HuH-7 (cell line): ENCODE measurements at places on chromosomes 12 and 14.
A peak's percentile ranks its signal among the peaks of the same experiment; 100 is the strongest.

GRCh38 chr12:85865890-85866289 lies 8.2 kb upstream of the NTS start:
- DNase-seq, result no peak

- DNase-seq, result no peak
Observed at GRCh38 chr12:24864796-24865125, 84.1 kb downstream of the BCAT1 start.

- DNase-seq, result no peak
Observed at GRCh38 chr12:131311764-131312163, 358.1 kb downstream of the ADGRD1 start.

GRCh38 chr14:95906591-95906990 lies 30.0 kb downstream of the TUNAR start:
- DNase-seq, result no peak

GRCh38 chr12:85747941-85748495 lies 88.2 kb downstream of the RASSF9 start:
- no peak for DNase-seq

DNA sequence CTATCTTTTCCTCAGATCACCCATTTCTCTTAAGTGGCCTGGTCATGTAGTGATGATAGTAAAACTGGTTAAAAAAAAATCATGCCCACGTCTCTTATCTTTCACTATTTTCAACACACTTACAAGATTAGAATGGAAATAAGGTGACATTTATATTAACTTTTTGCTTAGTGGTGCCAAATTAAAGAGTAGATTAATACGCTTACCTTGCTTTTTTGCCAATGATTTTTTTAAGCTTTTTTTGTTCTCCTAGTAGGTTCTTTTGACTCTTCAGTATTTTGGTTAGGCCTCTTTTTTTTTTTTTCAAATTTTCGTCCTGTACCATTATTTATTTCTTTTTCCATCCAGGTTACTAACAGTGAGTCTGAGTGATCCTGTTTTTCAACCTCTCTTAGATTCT lies 147.9 kb downstream of the PTCSC3 start:
- DNase-seq, result no peak

- no peak for DNase-seq
Observed at GRCh38 chr14:53836551-53836950, 120.1 kb downstream of the BMP4 start.

DNA sequence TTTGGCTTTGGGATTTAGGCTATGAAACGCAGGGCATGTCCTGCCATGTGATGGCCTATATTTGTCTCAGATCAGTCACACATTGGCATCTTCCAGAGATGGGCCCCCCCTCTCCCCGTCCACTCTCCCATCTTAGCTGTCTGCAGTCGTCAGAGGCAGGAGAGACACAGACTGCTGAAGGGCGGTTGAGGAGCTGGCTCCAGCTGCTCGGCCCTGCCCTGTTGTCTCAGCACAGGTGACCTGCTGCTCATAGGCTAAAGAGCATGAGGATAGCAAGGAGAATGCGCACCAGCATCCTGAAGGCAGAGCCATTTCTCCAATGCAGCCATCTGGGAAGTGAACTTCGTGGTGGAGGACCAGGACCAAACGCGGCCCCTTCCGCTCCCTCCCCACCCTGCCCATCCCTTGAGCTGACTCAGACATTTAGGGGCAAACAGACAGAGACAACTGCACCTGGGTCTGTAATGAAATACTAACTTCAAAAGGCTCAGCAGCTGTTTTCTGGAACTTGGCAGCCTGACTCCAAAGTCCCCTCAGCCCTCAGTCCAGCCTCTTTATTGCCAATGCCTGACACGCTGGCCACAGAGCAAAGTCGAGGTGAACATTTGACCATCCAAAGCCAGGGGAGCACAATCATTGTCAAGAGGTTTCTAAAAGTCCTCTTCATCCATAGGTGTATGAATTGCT lies 22.3 kb downstream of the FZD10 start:
- DNase-seq, result no peak

GRCh38 chr12:113065126-113066007 lies 8.8 kb downstream of the DTX1 start:
- DNase-seq, result peak; percentile 77

- no peak for DNase-seq
Observed at GRCh38 chr14:61074852-61075251, 93.8 kb downstream of the SLC38A6 start.

DNA sequence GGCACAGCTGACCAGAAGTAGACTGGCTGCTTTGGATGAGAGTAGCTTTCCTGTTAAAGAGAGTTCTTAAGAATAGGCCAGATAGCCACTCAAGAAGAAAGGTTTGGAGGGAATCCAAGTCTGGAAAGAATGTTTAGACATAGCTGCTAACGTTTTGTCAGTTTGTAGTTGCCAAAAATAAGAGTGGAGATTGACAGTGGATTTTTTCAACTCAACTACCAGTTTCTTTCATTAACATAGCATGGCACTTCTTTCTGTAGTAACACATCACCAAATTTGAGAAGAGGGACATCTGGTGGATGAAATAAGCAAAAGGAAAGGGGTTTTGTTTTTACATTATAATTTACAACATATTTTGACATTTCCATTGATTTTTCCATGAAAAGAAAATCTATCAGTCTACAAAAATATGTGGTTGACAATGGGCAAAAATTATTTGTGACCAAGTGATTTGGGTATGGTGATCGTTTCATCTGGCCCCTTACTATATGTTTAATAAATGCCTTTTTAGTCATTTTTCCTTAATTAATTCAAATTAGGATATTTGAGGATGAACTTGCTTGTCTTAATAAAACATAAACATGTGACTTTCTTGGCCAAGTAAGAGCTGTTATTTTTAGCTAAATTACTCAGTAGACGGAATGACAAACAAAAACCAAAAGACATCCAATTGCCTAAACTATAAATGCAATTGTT lies 71.1 kb downstream of the PTPRR start:
- peak; percentile 10 for DNase-seq

DNA sequence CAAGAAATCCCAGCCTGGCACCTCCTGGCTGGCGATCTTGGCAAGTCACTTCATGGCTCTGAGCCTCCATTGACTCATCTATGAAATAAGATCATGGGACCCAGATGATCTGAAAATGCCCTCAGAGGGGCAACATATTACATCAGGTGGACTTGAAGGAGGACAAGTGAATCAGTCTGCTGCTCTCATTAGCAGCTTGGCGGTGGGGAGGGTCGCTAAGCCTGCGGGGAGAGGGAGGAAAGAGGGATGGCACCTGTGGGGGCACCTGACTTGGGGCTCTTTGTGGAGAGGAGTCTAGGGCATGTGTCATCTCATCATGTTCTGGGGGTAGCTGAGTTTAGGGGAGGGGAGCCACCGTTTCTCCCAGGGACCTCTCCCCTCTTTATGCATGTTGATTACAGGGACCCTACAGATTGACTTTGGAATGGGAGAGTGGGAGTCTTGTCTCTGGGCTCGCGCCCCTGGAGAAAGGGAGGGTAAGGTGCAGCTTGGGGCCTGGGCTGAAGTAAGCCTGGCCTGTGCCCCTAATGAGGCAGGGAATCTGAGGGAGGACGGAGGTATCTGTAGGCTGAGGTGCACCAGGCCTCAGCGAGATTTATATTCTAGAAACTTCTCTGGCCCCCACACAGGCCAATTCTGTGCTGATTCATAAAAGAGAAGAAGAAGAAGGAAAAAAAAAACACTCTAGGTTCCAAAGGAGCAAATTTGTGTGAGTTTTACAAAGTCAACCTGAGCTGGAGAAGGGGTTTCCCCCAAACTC lies 29.3 kb upstream of the BATF start:
- no peak for DNase-seq

GRCh38 chr14:74702293-74702692 lies 10.6 kb downstream of the AREL1 start:
- no peak for DNase-seq

- DNase-seq, result no peak
Observed at GRCh38 chr12:98797200-98797599, 152.1 kb downstream of the APAF1 start.

DNA sequence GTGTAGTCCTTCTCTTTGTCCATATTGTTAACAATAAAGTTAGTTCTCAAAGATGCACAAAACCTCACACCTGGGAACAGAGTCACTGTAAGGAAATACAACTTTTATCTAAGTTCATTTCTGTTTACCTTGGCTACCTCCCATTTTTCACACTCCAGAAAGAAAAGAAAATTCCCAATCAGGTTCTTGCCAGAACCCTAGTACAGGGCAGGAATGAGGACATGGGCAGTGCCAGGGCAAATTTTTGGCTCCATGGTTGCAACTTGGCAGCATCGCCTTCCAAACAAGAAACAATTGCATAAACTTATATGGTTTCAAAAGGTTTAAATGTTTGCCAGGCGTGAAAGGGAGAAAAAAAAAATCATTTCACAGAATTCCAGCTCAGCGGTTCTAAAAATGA lies 296.3 kb upstream of the PRKD1 start:
- no peak for DNase-seq

DNA sequence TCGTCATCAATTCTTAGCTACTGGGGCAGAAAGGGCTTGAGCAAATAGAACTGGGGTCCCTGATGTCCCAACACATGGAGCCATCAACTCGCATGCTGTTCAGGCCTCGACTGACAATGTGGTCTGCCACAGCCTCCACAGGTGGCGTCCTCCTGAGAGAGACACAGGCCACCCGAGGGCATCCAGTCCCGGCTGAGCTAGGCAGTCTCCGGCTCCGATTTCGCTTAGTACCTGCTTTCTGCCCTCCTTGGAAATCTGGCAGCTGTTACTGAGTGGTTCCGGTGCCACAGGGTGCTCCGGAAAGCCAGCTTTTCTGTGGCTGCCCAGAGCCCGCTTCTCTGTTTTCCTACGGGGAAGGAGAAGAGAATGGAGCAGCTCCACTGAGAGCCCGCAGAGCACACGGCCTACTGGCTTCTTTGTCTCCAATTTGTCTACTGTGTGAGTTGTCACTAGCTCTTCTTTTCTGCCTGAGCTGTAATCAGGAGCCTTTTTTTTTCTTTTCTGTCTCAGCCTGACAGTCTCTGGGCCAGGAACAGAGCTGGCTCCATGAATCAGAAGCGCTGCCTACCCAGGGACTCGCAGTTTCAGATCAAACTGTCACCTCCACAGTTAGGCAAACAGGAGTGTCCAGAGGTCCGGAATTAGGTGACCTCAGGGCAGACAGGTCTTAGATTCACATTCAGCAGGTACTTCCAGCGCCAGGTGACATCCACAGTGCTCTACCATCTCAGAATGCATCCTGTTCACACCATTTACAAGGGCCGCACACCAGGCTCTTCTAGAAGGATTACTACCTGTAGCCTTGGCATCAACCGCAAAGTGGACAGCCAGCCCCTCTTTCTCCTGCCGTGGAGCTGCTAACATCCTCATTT lies 73.3 kb downstream of the MOK start:
- no peak for DNase-seq

GRCh38 chr14:31439561-31439960 lies 17.7 kb downstream of the DTD2 start:
- no peak for DNase-seq

GRCh38 chr14:39043352-39043943 lies 59.6 kb downstream of the SEC23A start:
- no peak for DNase-seq

DNA sequence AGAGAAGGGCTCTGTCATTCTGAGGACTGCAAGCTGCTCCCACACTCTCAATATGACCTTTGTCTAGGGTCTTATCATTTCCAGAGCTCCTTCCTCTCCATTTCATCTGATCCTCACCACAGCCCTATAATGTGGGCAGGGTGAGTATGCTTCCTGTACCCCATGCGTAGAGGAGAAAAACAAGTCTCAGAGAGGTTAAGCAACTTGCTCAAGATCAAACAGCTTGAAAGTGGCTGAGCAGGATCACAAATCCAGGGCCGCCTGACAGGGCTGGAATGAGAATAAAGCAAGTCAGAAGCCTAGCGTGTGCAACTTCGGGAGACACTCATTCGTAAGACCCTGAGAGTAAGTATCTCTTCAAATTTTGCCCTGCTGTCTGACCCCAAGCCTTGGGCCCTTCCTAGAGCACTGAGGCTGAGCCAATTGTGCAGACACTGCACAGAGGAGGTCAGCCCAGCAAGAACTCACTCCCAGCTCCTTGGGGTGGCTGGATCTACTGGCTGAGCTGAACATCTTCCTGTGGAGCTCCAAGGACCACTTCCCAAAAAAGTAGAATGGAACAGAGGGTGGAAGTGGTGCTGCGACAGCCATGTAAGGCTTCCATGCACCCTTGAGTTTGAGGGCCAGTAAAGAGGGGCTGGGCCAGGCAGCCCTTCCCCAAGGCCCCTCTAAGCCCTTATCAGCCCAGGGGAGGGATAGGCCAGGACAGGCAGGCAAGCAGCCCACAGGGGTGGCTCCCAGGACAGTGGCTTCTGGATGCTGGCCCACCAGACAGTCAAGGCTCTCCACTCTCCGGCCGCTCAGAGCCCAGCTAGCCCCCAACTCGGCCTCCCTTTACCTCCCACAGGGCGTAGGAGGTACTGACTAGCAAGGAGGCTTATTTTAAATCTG lies 10.5 kb downstream of the ZFP36L1 start:
- no peak for DNase-seq

GRCh38 chr12:93818488-93819049 lies 141.4 kb downstream of the CRADD start:
- no peak for DNase-seq
